ENCODE measurements at places on chromosomes 3 and 15.
A peak's percentile ranks its signal among the peaks of the same experiment; 100 is the strongest.

GRCh38 chr15:80977627-80978036 lies 12.0 kb downstream of the MESD start:
- DNase-seq: no peak

DNA sequence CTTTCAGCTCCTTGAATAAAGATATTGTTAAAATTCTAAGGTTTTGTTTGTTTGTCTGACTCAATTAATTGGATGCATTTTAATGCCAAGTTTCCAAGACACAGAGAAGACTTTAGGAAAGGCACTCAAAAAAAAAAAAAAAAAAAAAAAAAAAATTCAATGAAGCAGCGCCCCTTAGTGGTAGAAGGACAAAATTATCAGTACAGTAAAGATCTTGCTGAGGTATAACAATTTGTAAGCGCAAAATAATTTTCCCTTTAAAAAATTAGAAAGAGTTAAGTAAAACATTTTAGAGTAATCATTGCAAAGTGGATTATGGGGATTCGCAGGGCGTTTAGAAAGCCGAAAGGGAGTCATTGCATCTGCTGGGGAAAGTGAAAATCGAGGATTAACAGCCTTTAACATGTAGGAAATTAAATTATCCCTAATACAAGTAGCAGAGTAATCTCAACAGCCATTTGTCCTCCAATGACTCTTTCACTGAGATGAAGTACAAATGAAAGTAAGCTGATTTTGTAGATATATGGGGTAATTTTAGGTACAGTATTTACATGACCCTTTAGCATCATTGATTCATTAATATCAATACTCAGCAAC lies 5.8 kb upstream of the DIS3L start:
- no peak for DNase-seq

GRCh38 chr3:171981271-171981605 lies 58.1 kb upstream of the FNDC3B start:
- no peak for DNase-seq

- no peak for DNase-seq
Measured at GRCh38 chr15:28881600-28881999, 4.2 kb upstream of the APBA2 start.

DNA sequence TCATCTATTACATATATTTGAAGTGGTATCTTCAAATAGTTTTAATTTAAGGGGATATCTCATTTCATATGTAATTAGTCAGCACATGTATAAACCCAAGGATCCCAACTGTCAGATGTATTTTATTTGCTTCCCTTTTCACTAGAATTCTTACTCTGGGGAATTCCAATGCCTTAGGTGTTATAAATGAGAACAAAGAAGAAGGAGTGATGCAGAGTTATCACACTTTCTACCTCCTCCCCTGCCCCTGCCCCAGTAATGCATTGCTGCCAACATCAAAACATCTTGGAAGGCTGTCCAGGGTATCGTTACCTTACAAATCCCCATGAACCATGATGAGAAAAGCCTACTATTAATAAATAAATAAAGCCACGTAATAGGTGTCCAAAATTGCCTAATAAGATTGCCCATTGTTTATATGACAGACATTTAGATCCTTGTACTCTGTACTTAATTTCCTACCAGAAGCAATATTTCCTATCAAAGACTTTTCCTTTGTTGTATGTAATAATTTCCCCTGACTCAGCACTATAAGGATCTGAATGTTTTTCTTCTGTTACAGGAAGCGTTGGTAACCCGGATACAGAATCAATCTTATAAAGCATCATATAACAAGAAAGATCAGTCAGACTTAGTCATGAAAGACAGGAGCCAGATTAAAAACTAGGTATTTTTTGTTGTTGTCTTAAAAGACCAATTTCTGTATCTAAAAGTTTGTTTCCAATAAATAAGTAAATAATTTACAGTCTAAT lies 38.8 kb downstream of the CBLB start:
- no peak for DNase-seq

DNA sequence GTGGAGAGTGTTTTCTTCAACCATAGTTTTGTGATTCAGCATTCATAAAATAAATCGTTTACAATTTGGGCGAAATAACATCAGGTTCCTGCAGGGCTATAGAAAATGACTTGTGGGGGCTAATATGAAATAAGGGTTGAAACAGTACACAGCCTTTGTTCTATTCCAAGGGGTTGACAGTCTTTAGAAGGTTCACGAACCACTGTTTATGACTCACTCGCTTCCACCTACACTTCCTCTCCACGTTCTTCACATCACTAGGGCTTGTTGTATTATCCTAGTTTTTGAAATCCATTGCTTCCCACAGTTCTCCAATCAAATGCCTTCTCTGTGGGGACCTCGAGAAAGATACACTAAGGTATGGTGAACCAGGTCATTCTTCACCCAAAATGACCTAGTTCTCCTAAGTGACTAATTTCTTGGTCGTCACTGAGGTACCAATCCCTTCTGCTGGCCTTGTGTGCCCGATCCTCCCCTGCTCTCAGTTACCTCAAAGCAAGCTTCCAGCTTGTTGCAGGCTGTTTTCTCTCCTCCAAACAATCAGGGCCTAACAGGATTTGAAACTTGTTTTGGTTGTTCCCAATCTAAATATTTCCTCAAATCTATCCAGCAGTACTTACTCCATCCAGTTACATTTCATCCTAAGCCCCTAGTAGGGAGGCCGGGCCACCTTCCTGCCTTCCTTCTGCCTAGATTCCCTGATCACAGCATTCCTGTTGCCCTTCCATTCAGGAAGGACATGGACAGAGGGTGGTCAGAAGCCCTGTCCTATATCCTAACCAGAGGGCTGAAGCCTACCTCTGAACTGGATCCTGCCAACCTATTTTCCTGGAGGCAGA lies 23.1 kb upstream of the TBL1XR1 start:
- DNase-seq: no peak

- no peak for DNase-seq
Measured at GRCh38 chr3:188469228-188469885, 315.4 kb downstream of the LPP start.

DNA sequence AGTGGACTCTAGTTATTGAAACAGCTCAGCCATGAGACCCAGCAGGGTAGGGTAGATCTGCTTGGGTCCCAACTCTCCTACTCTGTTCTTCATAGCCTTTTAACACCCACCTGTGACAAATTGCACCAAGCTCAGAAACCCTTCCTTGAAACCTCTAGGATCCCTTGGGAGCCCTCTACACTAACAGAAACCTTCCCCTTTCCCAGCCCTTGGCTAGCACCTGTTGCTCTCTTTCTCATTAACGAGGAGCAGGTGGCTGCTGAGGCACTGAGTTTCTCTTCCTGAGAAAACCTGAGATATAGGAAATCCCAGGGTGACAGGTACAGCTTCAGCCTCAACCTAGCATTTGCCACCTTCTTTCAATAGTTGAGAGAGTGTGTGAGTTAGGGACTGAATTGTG lies 88.3 kb upstream of the CLSTN2 start:
- no peak for DNase-seq

- no peak for DNase-seq
Measured at GRCh38 chr3:187900993-187901755, 155.9 kb upstream of the BCL6 start.

- DNase-seq: no peak
Measured at GRCh38 chr3:167653760-167654159, at the start of gene WDR49. WDR49 (minus strand) TSS chr3:167653942; CDS start chr3:167653425, 517 bp downstream.

DNA sequence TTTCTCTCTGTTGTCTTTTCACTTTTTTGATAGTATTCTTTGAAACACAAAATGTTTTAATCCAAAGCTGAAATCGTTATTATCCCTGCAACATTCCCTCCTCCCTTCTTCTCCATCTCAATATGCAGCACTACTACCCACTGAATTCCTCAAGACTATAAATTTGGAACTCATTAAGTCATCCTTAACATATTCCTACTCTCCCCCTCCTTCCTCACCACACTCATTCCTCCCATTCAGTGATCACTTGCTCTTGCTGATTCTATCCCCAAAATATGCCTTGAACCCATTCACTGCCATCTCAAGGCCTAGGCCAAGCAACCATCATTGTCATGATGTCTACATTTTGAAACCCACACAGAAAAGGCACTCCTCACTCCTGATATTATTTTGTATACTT lies 2.4 kb upstream of the PIK3R4 start:
- DNase-seq: no peak

GRCh38 chr3:139122612-139123011 lies 77.9 kb upstream of the PRR23C start:
- no peak for DNase-seq

DNA sequence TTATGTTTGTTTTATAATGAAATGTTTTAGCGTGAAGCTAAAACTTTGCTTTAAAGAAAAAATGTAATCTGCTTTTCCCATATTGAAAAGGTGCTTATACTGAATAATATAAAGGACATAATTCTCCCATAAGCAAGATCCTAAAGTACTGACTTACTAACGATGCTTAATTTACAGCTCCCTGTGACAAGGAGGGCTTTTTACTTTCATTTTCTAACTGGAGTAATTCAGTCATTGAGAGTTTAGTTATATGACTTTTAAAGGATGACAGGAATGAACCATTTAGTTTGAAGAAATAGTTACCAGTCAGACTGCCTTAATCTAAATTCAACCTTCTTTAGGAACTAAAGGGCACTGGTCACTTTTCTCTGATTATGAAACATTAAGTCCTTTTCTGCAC lies 19.3 kb upstream of the ZPLD1 start:
- no peak for DNase-seq

DNA sequence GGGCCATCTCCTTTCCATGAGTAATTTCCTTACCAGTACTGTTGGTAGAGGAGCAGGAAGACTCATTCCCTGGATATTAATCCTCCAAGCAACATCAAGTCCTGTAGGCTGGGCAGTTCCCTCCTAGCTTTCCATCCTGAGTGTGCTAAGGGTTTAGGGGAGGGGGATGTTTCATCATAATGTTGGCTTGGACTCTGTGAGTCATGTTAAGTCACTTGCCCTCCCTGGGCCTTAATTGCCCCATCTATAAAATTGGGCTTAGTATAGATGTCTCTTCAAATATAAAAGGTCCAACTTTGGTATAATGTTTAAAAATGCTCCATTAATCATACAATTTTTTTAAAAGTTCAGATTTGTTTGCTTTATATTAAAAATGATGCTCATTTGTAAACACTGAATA lies 52.7 kb downstream of the TLE3 start:
- DNase-seq: no peak

DNA sequence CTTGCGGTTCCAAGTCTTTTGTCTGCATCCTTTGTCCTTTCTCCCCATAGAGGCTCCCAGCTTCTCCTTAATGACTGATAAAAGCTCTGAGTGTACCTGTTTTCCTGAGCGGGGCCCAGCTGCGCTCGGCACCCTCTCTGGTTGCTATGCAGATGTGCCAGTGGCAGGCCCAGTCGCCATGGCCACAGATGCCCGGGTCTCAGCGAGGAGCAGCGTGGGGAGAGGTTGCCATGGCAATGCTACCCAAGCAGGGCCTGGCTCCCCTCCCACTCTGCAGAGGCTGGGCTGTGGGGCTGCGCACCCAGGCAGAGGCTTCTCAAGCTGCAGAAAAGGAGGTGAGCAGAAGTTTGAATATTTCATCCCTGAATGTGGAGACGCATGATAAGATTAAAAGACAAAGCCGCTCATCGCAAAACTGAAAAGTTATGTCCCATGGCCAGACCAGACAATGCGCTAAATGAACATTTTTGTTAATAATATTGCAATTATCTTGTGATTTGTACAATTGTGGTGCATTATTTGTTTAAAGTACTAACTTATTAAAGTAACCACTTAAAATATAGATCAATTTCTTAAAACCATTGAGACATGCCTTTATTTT lies 66.1 kb downstream of the TPRA1 start:
- DNase-seq: no peak

DNA sequence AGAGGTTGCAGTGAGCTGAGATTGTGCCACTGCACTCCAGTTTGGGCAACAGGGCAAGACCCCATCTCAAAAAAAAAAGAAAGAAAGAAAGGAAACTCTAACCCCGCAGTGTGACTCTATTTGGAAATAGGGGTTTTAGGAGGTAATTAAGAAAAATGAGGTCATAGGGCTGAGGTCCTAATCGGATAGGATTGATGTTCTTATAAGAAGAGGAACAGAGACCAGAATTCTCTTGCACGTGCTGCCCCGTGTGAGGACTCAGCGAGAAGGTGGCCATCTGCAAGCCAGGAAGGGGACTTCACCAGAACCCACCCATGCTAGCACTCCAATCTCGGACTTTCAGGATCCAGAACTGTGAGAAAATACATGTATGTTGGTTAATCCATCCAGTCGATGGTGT lies 25.8 kb downstream of the KLHL6 start:
- no peak for DNase-seq

DNA sequence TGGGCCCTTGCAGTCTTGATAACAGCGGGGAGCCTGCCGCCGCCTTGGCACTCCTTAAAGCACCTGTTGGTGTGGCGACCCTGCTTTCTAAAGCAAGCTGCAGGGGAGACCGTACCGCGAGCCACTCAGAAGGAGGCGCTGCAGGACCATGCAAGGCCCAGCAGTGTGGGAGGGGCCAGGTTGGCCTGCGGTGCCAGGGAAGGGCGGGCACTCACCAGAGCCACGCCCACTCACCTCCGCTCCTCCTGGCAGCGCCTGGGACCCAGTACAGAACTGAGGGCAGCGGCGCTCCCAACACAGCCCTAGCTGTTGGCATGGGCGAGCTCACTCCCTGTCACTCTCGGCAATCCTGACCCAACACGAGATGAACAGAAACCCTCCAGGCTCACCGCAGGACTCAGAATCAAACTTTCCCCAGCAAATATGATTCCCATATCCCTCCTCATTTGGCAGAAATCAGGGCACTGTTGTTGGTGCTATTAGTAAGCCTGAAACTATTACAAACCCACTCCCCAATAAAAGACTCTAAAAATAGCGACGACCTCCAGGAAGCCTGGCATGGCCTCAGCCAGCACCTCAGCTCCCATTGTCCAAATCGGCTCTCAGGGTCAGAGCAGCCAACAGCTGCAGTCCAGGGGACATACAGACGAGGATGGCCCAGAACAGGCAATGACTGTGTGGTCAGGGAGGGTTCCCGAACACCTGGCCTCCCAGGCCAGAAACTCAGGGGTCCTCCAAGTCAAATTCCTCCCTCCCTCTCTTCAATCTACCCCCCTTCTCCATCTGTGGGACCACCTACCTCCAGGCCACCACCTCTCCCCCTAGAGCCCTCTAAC lies 77.2 kb downstream of the TBC1D2B start:
- peak; percentile 85 for DNase-seq

GRCh38 chr15:57158589-57158988 lies 217.7 kb upstream of the CGNL1 start:
- DNase-seq: no peak

DNA sequence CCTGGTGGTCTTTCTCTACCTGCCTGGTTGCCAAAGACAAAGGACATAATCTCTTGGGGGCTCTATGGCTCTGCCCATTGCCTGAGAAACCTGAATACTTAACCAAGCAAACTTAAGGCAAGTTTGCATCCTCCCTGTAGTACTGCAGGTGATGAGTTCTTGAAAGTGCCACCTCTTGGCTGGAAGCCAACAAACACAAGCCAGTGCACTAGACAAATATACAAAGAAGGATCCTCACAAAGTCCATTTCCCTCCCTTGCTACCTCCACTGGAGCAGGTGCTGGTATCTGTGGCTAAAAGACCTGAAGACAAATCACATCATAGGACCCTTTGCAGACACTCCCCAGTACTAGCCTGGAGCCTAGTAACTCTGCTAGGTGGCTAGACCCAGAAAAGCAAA lies 772.3 kb downstream of the SI start:
- no peak for DNase-seq

GRCh38 chr3:57281715-57282114 lies 10.8 kb downstream of the ASB14 start:
- DNase-seq: no peak

GRCh38 chr15:36877294-36877693 lies 223.1 kb downstream of the MEIS2 start:
- DNase-seq: no peak

GRCh38 chr3:146178006-146178689 lies 17.2 kb upstream of the PLOD2 start:
- DNase-seq: no peak
